ENCODE measurements at places on chromosomes 7 and 10.

GRCh38 chr10:72204296-72204695 is 11.5 kb upstream of the ANAPC16 start:
- no peak for DNase-seq

DNA sequence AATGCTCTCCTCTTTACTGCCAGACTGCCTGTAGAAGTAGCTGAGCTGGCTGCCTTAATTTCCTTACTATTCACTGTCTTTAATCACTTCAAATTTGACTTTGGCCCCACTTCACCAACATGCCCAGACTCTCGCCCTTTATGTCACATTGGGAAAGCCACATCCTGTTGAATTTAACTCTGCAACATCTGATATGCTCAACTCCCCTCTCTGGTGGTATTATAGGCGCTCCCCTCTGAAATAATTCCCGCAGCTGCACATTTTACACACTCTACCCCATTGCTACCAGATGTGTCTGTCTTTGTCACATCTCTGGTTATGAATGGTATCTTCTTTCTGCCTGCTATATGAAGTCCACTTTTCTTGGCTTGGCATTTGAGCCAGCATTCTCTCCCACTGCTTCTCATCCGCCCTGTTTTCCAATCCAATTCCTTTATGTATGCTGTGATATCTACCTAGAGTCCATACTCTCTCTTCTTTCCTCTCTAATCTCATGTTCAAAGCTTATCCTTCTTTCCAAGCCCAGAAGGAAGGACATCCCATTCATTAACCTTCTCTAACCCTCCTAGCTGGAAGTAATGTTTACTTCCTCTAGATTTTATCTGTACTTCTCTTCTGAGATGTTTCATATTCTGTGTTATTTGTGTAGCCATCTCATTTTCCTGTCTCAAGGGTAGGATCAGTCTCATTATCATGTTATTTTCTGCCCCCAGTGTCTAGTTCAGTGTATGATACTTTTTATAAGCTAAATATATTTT is 134.5 kb downstream of the ST7 start:
- no peak for DNase-seq

- DNase-seq, result no peak
Measured at GRCh38 chr10:77338143-77338542, 299.5 kb downstream of the KCNMA1 start.

- DNase-seq, result no peak
Measured at GRCh38 chr10:128896963-128897362, 570.1 kb upstream of the MGMT start.

GRCh38 chr10:115432188-115432819 is 339.1 kb downstream of the ATRNL1 start:
- no peak for DNase-seq

Data from activated effector memory CD4-positive, alpha-beta T cell treated with Interleukin-2 at 50 U/mL for 16 hours (primary cell).